ENCODE measurements at places on chromosomes 13 and 19.
A peak's percentile ranks its signal among the peaks of the same experiment; 100 is the strongest.

GRCh38 chr13:93951108-93951507 is 528.4 kb downstream of the DCT start:
- no peak for DNase-seq

- DNase-seq = peak; percentile 92
Measured at GRCh38 chr19:485583-486236, 10.6 kb upstream of the MADCAM1 start.

DNA sequence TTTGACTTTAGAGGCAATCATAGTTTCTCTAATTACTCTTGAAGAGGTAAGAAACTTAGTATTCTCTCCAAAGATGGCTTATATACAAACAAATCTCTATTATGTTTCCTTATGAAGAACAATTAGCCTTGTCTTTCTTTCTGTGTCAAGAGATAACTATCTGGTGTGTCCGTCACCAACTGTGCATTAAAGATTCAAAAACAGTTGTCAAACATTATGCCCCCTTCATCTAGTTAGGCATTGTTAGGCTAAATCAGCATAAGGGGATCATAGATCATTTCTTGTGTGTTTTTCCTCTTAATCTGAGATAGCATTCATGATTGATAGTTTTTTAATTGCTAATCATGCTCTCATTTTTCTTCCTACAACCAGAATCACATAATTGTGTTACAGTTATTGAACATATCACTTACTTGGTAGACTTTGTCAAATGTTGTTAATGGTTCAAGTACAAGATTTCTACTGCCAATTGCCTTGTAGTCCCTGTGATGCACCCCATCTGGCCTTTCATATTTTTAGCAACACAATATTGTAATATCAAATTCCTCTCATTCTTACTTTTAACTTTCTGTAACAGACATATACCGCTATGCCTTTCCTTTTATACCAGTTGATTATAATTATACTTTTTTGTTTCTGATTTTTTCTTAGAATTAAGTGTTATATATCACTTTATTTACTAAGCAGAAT is 612.7 kb downstream of the SLITRK6 start:
- no peak for DNase-seq

DNA sequence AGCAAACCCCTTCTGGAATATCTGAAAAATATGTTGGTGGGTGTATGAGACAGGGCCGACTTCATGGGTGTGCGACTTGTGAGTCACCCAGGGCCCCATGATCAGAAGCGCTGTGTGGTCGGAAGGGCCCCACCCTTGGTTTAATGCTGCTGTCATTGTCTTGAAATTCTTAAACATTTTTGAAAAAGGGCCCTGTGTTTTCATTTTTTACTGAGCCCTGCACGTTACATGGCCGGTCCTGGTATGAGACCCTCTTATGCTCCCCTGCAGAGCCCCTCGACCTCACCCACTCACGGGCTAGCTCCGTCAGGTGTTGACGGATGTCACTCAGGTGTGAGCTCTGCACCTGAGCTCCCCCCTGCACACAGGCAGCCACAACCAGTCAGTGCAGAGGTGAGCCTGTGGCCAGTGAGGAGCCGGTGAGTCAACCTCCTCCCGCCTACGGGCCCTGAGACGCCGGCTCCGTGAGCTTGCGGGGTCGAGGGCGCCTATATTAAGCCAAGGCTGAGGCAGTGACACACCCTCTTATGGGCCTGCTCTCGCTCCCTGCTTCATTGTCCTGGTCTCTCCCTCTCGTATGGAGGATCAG is 27.7 kb downstream of the GADD45B start:
- DNase-seq = no peak
